ENCODE measurements at places on chromosomes 6 and 20.
A peak's percentile ranks its signal among the peaks of the same experiment; 100 is the strongest.

GRCh38 chr6:159729598-159730331 lies 2.5 kb downstream of the WTAP start:
- DNase-seq, result no peak

DNA sequence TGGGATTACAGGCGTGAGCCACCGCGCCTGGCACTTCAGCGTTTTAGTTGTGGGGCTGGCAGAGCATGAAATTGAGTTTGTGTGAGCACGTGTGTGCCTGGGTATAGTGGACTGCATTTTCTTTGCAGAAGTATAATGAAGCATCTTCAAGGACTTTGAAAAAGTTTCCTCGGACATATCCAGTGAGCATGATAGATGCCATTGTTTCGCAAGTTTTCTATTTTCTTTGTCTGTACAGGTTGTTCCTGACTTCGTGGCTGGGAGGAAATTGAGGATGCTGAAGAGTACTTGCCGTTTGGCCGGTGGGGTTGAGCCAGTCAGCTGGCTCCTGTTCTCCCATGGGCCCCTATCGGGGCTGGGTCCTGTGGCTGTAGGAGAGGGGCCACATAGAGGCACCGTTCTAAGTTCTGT lies 55.9 kb downstream of the RREB1 start:
- no peak for DNase-seq

DNA sequence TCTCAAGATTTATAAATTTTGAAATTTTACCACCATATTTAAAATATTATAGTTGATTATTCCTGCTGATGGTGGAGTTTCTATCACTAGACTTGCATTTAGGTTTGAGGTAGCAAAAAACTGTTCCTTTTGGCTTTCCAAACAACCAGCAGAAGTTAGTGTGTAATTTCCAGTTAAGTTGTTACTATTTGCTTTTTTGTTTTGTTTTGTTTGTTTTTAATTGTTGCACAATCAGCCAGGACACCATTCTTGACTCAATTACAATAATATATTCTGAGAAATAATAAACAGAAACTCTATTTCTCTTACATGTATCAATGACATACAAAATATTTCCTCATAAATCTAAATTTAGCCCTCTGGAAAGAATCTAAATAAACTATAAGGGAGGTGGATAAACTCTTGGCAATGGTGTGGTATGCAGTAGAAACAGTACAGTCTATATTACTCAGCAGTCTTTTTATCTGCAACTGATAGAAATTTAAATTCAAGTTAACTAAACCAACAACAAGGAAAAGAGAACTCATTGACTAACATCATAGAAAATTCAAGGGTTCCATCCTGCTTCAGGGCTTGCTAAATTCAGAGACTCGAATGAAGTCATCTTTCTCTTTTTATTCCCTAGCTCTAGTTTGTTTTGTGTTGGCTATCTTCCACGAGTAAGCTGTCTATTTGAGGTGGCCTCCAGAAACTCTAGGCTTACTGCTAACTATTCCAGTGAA lies 19.4 kb upstream of the COL19A1 start:
- DNase-seq, result no peak

- DNase-seq, result no peak
Measured at GRCh38 chr6:26500102-26500501, at the start of gene BTN1A1. TSS of gene BTN1A1 (plus strand) at chr6:26500303. CDS start at chr6:26501287, 984 bp downstream.

DNA sequence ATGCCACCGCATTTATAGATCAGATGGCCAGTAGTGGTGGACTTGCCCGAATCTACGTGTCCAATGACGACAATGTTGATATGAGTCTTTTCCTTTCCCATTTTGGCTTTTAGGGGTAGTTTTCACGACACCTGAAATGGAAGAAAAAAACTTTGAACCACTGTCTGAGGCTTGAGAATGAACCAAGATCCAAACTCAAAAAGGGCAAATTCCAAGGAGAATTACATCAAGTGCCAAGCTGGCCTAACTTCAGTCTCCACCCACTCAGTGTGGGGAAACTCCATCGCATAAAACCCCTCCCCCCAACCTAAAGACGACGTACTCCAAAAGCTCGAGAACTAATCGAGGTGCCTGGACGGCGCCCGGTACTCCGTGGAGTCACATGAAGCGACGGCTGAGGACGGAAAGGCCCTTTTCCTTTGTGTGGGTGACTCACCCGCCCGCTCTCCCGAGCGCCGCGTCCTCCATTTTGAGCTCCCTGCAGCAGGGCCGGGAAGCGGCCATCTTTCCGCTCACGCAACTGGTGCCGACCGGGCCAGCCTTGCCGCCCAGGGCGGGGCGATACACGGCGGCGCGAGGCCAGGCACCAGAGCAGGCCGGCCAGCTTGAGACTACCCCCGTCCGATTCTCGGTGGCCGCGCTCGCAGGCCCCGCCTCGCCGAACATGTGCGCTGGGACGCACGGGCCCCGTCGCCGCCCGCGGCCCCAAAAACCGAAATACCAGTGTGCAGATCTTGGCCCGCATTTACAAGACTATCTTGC lies 725 bp downstream of the EEF1A1 start:
- DNase-seq, result peak; percentile 60

GRCh38 chr6:46048646-46049297 lies 33.1 kb upstream of the CLIC5 start:
- DNase-seq, result no peak

DNA sequence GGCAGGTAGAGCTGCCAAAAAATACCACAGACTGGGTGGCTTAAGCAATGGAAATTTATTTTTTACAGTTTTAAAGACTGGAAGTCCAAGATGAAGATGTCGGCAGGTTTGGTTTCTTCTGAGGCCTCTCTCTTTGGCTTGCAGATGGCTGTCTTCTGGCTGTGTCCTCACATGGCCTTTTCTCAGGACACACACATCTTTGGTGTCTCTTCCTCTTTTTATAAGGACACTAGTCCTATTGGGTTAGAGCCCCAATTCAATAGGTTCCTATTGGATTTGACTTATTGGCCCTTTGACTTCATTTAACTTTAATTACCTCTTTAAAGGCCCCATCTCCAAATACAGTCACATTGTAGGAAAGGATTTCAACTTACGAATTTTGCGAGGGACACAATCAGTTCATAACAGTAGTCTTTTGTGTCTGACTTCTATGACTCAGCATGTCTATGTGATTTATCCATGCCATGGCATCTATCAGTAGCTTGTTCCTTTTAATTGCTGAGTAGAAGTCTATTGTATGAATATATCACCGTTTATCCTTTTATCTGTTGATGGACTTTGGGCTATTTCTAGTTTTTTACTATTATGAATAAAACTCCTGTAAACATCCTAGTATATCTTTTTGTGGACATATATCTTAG lies 11.0 kb upstream of the TCP11 start:
- no peak for DNase-seq

DNA sequence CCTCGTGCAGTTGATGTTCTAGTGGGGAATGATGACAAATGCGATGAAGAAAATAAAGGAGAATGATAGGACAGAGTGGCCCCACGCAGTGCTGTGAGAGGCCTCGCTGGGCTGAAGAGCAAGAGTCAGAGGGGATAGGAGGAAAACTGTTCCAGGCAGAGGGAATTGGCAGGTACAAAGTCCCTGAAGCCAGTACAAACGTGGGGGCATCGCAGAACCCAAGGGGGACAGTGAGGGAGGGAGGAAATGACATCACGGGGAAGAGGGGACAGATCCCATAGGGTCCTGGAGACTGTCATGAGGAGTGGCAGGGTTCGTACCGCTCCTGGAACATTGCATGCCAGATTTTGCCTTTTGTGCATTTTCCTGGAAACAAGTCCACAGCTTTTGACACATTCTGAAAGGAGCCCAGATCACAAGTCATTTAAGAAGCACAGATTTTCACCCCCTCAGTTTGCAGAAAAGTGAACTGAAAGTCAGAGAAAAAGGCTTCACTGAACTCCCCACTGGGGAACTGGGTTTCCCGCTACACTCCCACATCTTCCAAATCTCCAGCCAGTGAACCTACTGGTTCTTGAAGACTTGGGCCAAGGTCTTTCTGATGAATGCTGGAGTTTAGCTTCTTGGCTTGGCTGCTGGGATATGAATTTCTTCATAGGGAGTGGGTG lies 77.0 kb downstream of the SULF2 start:
- no peak for DNase-seq

- DNase-seq, result no peak
Measured at GRCh38 chr6:71333697-71334096, 45.1 kb downstream of the OGFRL1 start.

GRCh38 chr6:125323376-125323775 lies 21.6 kb upstream of the HDDC2 start:
- no peak for DNase-seq

GRCh38 chr6:21582651-21583050 lies 10.9 kb upstream of the SOX4 start:
- no peak for DNase-seq

GRCh38 chr20:4550740-4551139 lies 171.0 kb upstream of the PRND start:
- no peak for DNase-seq

DNA sequence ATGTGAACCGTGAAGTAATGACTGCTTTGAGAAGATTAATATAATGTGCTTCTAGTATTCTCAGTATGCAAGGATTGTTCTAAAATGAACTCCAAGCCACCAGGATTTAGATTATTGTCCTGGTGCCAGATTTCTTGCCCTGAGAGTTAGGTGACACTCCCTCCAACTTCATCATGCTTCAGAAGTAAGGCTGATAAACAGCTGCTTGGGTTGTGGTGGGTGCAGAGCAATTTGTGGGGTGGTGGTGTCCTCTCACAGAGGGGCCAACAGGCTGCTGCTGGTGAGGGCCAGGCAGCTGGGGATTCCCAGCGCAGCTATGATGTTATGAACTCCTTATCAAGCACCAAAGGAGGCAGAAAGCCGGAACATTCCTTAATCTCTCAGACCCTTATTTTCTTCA lies 114.6 kb downstream of the MCHR2 start:
- DNase-seq, result no peak

- DNase-seq, result peak; percentile 12
Measured at GRCh38 chr6:140230282-140230681, 855.8 kb upstream of the CITED2 start.

DNA sequence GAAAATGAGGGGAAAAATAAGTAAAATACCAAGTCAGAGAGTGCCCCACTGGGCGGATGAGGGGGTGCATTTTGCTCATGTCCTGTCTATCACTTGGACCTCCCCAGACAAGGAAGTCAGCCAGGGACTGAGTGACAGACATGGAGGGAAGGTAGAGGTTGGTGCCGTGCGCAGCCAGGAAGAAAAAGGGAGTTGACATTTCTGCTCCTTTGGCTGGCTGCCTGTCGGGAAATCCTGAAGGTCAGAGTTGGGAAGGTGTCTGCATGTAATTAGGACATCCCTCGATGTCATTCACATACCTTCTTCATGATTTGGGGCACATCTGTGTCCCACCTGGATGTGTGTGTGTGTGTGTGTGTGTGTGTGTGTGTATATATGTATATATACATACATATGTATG lies 8.9 kb downstream of the GUCA1A start:
- DNase-seq, result no peak

DNA sequence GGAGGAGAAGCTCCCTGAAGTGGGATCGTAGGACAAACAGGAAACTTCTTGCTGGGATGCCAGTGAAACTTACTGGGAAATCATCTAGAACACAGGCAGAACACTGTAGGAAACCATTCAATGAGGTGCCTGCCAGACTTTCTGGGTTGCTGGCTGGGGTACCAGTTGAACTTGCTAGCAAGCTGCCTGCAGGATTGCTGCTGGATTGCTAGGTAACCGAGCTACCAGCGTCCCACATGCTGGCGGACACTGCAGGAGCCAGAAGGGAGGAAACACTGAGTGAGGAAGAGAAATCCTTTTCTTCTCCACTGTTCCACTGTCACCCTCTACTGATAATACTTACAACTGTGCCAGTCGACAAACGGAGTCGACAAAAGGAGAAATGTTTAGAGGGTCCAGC lies 91.3 kb upstream of the SLC35B3 start:
- no peak for DNase-seq

DNA sequence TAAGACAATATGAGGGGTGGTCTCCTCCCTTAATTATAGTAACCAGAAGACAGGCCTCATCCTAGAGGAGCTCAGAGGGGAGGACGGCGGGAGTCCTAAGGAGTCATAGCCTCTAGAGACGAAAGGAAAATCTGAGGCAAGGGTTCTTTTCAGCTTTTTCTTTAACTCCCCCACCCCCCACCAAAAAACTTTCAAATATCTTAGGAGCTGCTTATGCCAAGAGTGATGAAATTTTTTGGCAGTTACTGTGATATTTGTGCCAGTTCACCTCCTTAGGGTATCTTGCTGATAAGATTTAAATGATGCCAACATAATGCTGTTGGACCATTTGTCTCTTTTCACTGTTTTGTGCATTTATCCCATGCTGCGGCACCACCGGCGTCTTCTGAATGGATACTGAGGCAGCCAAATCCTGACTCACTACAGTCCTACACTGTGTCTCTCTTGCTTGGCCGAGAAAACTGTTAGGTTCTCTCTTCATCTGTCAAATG lies 44.5 kb upstream of the DSE start:
- no peak for DNase-seq

DNA sequence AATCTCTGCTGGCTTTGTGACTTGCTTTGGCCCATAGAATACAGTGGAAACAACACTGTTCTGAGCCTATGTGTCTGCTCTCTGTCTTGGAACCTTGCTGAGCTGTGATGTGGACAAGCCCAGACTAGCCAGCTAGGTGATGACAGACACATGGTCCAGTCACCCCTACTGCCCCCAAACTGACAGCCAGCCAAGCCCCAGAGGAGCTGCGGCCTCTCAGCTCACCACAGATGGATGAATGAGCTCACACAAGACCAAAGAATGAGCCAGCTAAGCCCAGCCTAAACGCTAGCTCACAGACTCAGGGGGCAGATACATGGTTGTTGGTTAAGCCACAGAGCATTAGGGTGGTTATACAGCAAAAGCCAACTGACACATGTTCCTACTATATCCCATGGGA lies 4.1 kb downstream of the AARS2 start:
- no peak for DNase-seq

DNA sequence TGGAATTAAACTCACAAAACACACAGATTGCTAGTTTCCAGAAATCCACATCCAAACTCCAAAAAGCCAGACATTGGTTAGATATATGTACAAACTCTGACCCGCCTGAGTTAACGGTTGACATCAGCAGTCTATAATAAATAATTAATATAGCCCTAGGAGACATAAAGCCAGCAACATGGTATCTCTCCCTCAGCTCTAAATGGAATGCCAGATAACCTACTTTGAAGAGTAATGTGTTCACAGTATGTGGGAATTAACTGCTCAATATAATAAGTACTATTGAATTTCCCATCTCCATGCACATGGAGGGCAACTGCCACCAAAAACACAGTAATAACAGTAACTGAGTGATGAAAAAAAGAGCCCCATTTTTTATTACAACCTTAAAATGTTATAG lies 383.2 kb downstream of the CD83 start:
- DNase-seq, result peak; percentile 44

DNA sequence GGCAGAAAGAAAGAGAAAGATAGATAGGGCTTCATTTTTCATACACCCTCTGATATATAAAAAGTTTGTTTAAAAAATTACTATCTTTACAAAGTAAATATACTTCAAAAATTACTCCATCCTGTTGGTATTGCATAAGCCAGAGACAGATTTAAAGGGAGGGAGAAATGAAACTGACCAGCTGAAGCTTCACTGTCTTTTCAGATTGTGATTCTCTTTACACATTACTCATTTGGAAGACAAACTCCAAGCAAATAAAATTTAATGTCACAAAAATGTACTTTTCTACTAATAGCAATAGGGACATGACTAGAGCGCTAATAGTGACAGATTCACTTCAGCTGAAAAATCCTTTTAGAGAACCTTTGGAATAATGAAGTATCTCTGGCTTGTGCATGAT lies 38.6 kb upstream of the MARCKS start:
- DNase-seq, result no peak
